ENCODE measurements at places on chromosomes 12 and 14.

GRCh38 chr12:106149096-106149784 lies 10.5 kb upstream of the NUAK1 start:
- no peak for DNase-seq

GRCh38 chr12:130819681-130820080 lies 19.4 kb downstream of the STX2 start:
- DNase-seq, result no peak

DNA sequence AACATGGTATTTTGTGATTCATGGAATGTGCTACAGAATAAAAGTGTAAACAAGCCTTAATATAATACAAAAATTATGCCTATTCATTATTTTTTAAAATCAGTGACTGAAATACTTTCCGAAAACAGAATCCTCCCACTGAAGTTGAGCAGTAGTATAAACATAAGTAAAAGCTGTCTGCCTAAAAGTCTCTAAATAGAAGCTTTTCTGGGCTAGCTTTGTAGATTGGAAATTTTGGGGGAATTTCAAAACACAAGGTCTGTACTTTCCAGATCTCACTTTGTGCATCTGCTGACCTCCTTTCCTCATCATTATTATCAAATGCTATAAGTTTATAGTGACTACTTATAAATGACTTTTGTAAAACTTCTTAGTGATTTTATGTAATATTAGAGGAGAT lies 80.4 kb upstream of the TRHDE start:
- no peak for DNase-seq

DNA sequence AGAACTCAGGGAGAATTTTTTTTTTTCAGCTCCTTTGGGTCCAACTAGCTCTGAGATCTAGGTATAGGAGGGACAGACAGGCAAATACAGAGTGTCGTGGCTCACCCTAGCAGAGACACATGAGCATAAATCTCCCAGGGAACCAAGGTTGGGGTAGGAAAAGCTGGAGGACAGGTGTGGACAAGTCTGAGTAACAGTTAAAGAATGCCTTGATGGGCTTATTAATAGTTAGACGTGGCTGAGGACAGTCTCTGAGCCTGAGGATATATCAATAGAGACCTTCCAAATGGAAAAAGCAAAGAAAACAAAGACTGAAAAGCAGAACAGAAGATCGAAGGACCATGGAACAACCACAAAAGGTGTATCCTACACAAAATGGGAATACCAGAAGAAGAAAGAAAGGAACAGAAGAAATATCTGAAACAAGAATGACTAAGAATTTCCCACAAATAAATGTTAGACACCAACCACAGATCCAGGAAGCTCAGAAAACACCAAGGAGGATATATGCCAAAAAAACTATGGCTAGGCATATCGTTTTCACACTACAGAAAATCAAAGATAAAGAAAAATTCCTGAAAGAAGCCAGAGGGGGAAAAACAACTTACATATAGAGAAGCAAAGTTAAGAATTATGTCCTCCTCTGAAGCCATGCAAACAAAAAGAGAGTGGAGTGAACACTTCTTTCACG lies 80.9 kb downstream of the PTPRB start:
- no peak for DNase-seq

DNA sequence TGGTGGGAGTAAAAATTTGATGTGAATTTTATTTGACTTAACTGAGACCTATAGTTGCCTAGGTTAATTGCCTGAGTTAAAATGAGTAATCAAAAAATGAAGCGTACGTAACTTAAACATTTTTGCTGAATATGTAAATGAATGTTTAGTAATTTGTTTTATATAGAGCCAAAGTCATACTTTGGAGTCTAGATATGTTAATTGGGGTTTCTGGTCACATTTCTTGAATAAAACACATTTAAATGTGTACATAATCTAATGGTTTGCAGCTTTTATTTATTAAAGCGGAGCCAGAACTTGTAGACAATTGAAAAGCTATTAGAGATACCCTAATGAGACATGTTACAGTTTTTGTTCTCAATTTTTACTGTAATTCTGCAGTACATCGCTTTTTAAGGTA lies 71.2 kb downstream of the AEBP2 start:
- no peak for DNase-seq

DNA sequence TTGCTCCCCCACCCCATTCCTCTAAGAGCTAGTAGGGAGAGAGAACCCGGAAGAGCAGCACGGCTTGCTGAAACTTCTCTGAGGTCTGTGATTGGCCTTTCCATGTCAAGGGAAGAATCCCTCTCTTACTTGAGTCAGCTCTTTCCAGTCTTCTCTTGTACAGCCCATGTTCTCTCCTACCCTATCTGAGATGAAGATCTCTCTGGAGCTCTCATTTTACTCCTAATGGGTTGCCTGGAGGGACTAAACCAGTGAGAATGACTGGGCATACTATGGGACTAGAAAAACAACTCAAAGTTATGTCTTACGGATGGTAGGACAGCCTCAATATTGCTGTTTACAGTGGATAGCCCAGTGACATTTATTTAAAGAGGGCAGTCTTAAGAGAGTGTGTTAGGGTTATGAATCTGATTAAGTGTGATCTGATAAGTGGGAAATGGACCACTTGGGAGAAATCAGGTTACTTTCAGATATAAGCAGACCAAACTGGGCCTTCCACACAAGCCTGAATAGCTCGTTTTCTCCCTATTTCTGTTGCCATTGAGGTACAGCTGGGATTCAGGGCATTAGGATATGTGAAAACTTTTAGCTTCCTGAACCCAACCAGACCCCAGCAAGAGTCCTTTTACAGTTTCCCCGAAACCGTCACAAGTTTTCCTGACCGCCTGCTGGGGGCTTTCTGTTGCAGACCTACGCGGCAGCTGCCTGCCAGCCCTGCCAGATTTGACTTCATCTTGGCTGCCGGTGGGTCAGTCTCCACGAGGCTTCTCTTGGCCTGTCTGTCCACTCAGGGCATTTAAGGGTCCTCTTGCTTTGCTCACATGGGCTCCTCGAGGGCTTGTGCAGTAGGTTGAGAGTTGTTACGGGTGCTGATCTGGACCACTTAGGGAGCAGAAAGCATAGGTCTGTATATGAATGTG lies 16.9 kb downstream of the ETV6 start:
- no peak for DNase-seq

All from NCI-H2029 treated with DMSO at 0.1 percent for 48 hours (cell line).